ENCODE measurements at places on chromosomes 5 and 9.

DNA sequence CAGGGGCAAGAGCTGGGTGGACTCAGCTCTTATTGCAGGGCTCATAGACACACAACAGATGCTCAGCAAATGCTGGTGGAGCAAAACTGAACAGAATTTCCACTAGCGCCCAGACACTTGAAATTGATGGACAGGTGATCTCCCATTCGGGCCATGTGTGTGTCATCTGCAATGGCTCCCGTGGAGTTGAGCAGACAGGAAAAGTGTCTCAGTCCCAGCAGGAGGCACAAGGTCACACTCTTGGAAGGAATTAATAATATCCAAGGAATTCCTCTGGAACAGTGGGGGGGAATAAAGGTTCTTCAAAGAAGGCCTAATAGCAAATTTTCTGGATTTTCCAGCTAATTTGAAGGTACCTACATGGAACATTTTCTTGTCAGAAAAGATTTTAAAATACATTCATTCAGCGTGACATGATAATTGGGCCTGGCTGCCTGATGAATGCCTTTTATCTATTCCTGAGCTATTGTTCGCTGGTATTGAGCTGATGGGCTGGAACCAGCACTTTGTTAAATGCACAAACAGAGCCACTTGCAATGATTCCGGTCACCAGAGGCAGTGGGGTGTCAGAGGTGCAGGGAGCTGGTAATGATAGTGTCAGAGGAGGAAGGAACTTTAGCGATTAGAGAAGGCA lies 31.5 kb upstream of the ALDH1B1 start:
- no peak for DNase-seq

DNA sequence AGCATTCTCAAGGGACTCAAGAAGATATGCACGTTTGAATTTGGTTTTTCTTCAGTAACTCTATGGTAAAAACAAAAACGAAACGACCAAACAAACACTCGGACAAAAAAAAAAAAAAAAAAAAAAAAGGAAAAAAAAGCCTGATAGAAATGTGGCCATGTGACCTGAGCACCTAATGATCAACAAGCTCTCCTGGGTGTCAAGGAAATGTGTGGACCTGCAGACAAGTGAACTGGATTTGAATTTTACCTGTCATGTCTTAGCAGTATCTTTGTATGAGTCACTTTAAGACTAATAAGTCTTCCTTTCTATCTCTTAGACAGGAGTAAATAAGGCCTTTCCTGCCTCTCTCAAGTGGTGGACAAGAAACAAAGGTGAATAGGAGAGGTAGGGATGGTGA lies 190.6 kb upstream of the GRIA1 start:
- no peak for DNase-seq

- DNase-seq, result no peak
These were observed 42.3 kb upstream of the MAP1B start for GRCh38 chr5:72064801-72065570.

GRCh38 chr9:129751841-129752801 lies 721 bp downstream of the PTGES start:
- no peak for DNase-seq

GRCh38 chr5:13186177-13186576 lies 758.3 kb downstream of the DNAH5 start:
- no peak for DNase-seq

- DNase-seq, result no peak
These were observed 30.3 kb downstream of the VCP start for GRCh38 chr9:35042081-35042604.

- DNase-seq, result no peak
These were observed 110.7 kb upstream of the TRIM32 start for GRCh38 chr9:116576386-116576785.

DNA sequence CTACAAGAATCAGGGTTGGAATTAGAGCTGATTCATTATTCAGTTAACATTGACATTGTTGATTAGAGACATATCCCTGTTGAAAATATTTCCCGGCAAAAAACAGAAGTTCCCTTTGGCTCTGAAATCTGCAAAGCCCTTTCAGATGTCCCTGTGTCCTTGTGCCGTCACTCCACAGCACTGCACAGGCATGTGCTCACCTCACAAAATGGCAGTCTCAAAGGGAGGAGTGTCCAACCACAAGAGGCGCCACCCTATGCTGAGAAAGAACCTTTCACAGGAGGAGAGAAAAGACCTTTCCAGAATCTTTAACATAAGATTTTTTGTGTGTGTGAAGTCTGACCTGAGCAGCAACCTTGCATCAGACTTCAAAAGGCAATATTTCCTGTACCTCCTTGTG lies 112.8 kb upstream of the PRSS3 start:
- no peak for DNase-seq

- DNase-seq, result no peak
These were observed 145.8 kb upstream of the MEF2C start for GRCh38 chr5:89028595-89029285.

- no peak for DNase-seq
These were observed 58.8 kb downstream of the MAN2A1 start for GRCh38 chr5:109748546-109748945.

- no peak for DNase-seq
These were observed 110.4 kb upstream of the IFNK start for GRCh38 chr9:27413511-27414219.

DNA sequence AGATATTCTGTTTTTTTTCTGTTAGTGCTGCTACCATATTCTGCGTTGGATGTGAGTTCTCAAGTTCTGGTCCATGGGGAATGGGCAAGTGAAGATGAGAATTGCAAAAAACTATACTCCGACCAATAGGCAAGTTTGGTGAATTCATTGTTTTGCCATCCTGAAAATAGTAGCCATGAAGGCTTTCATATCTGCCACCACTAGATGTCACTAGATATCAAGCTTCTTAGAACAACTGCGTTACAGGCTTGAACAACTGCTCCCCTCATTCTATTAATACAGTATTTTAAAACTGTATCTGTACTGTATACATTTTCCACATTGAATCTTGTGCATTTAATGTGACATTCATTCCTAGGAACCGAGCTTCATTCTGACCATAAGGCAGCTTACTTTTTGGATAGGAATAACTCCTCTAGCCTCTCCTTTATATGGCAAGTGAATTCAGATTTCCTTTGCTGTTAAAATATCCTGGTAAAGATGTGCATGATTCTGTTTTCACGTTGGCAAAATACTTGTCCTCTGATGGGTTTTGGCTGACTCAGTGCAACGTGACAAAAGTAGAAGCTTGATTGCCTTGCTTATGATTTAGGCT lies 163.6 kb downstream of the SREK1 start:
- DNase-seq, result peak; percentile 73

DNA sequence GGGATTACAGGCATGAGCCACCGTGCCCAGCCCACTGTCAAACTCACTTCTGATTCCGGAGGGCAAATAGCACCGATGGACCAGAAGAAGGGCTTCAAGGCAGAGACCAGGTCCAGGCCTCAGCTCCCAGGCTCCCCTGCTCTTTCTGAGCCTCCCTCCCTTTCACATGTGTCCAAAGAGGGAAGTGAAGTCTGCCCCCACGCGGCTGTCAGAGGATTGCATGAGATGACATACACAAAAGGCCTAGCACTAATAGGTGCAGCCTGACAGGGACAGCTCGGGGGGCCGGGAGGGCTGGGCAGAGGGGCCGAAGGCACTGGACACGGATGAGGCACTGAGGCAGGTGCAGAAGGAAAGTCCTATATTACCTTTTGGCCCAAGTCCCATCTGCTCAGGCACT lies 16.1 kb downstream of the FBP1 start:
- DNase-seq, result peak; percentile 60

- peak; percentile 12 for DNase-seq
These were observed 119.2 kb upstream of the SV2C start for GRCh38 chr5:75964008-75964407.

DNA sequence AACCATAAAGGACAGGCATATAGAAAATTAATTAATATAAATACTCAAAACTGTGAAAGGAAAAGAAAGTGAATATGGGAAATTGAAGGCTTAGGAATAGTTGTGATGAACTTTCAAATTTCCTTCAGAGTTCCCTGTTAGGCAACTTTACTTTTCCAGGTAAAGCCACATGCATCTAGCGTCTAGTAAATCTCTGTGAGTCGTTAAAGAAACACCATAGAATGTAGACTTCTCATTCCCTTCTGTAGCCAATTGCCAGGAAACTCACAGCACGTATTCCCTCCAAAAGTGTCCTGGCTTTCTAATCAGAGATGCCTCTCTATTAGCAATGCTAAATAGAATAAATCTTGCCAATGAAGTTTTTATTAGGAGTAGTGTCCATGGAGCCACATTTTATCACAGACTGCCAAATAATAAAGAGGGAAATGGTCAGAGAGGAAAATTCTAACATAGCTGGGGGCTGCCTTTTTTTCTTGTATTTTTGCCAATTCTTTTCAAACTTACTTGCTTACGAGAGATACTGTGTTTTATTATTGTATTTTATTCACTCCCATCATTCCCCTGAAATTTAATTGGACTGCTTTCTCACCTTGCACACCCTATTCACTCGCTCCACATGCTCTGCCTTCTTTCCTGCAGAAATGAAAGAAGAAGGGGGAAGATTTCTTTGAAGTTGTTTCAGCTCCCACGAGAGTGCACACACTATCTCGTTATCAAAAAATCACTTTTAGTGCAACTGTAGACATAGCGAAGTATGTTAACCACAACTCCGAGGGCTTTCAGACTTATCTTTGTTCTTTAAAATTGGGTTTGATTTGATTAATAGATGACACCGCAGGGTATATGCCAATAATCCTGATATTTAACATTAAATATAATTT lies 439.0 kb downstream of the CSNK1G3 start:
- no peak for DNase-seq

- DNase-seq, result no peak
These were observed 545.6 kb downstream of the CAAP1 start for GRCh38 chr9:26346942-26347477.

GRCh38 chr5:147167529-147167928 lies 67.3 kb upstream of the STK32A start:
- no peak for DNase-seq

DNA sequence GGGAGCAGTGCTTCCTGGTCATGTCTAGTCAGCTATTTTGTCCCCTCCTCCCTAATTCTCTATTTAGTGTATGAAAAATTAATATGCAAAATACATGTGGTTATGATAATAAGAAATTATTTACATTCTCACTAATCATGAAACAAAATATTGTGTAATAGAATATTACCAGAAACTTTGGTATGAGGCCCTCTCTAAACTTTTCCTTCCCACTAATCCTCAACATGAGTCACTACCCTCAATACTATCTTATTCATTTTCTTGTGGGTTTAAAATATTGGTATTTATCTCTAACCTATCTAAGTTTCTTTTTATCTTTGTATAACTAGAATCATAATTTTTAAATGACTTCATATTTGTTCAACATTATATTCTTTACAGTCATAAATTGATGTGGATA lies 545.9 kb upstream of the PTPRD start:
- DNase-seq, result no peak

GRCh38 chr9:21286099-21286498 lies 19.0 kb downstream of the IFNA5 start:
- no peak for DNase-seq

DNA sequence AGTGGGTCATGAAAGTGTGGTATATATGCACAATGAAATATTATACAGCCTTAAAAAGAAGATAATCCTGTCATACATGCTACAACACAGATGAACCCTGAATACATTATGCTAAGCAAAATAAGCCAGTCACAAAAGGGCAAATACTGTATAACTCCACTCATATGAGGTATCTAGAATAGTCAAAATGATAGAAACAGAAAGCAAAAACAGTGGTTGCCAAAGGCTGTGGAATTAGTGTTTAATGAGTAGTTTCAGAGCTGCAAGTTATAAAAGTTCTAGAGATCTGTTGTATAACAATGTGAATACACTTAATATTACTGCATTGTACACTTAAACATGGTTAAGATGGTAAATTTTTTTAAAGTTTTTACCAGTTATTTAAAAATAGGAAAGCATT lies 135.0 kb downstream of the OXCT1 start:
- no peak for DNase-seq

DNA sequence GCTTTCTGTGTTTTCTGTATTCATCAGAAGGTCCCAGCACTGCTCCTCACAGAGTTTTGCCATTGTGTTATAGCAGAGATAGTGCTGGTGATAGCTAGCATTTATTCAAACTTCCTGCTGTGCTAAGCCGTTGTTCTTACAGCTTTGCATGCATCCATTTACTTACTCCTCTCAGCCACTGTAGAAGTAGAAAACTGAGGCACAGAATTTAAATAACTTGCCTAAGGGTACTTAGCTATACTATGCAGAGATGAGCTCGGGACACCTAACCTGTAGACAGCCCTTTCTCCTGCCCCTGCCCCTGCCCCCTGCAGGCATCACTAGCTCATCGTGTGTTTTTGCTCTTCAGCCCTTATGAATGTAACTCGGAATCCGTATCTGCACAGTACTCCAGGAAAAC lies 227.6 kb downstream of the SAXO1 start:
- no peak for DNase-seq

DNA sequence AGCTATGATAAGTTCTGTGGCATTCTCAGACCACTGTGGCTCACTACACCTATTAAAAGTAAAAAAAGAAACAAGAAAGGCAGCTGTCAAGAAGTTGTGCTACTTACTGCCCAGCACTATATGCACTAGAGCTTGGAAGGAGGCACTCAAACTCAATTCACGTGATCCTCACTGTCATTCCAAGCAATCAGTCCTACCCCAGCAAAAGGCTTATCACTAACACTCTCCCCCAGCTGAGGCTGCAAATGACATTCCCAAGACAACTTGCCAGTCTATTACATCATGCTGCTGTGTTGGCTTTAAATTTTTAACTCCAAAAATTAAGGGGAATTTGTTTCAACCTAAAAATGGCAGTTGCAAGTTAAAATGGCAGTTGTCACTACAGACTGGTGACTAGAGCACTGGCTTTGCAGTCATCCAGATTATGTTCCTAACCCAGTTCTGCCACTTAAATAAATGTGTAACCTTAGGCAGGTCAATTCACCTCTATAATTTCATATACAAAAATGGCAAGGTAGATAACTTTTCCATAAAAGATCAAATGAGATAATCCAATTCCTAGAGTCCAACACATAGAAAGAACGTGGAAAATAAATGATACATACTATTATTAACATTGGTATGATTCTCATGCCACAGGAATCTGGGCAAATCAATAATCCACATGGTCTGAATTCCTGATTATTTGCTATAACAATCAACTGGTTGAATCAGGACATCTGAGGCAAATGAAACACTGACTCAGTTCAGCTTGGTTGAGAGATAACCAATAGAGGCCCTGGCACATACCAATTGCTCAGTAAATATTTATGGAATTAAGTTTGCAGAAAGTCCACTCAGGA lies 52.4 kb downstream of the FBXW11 start:
- DNase-seq, result no peak

DNA sequence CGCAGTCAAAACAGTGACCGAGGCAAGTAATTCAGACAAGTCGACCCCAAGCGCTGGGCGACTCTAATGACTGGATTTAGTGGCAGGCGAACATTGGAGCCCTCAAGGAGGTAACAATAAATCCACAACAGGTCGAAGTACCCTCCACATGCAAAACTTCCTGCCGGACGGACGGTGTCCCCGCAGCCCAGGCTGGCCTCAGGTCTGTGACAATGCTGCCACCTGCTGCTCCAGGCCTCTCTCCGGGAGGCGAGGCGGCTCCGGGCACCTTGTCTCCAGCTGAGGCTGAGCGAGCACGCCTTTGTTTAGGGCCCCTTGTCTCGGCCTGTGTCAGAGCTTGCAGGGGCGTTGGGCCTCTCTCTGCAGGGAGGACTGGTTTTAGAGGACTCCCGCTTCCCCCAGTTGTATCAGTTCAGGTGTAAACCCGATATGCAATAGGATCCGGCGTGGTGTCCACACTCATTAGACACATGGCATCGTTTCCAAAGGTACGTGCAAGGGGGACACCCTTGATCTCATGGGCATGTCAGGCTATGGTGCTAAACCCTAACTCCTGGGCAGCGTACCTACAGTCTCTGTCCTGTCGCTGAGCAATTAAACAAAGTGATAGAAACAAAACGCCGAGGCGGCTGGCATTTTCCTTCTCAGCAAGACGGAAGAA lies 628.0 kb upstream of the ADAMTS16 start:
- peak; percentile 9 for DNase-seq
